Fibroblast of skin of scalp (primary cell): ENCODE measurements at places on chromosomes 1 and 21.
A peak's percentile ranks its signal among the peaks of the same experiment; 100 is the strongest.

DNA sequence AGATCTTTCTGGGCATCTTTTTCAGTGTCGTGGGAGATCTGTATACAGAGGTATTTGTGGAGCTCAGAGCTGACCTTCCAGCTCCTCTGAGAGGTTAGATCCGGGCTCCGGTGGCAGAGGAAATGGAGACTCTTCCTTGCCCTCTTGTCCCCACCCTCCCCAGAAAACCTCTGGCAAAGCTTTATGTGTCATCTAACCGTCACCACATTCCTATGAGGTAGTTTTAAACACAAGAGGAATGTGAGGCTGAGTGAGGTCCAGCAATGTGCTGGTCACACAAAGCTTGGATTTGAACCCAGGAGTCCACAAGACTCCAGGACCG is 1.2 kb downstream of the CD160 start:
- DNase-seq, result peak; percentile 84

- DNase-seq, result no peak
Observed at GRCh38 chr1:156742017-156742416, 1.1 kb upstream of the MRPL24 start.

GRCh38 chr1:31416101-31416736 is 3.2 kb downstream of the SERINC2 start:
- no peak for DNase-seq

DNA sequence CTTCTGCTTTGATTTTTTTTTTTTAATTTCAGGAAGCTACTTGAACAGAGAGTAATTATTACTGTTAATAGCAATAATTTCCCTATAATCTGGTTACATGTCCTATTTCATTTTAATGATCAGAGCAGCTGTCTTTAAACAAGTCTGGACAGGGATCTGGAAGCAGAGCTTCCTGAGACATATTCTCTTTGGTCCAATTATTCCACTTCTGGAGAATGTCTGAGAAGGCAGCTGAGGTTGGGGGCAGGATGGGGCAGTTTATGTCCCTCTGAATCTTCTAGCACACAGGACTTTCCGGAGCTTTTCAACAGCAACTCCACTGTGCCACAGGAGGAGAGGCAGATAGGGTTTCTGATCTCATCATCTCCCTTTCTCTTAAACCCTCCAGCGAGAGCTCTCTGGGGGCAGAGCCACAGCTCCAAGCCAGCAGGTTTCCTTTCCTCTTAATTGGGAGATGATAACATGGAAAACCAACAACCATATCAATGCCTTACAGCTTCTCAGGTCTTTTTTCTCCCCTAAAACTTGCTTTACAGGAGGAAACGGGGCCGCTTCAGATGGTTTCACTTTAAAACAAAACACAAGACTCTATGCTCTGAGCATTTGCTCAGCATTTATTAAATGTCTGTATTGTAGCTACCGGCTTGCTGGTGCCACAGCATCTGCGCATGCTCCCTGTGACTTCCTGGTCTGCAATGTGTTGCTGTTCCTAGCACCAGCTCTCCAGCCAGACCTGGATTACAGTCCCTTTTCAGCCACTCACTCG is 425.7 kb upstream of the USP24 start:
- peak; percentile 81 for DNase-seq

DNA sequence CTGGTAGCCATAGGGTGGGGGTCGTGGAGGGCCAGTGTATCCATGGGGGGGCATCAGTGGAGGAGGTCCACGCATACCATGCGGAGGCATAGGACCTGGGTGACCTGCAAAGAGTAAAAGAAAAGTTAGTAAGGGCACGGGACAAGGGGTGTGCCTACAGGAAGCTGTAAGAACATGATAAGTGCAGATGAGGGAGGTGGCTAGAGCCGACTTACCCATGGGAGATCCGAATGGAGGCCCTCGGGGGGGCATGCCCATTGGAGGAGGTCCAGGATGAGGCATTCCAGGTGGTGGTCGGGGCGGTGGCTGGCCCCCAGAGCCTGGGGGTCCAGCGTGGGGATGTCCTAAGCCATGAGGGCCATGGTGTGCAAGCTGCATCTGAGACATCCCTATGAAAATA is 4.0 kb downstream of the SF3B4 start:
- DNase-seq, result no peak

GRCh38 chr1:74180490-74180889 is 17.5 kb downstream of the LRRIQ3 start:
- DNase-seq, result peak; percentile 6

GRCh38 chr21:37531431-37531932 is 164.9 kb downstream of the DYRK1A start:
- DNase-seq, result no peak

- no peak for DNase-seq
Observed at GRCh38 chr21:29893687-29894086, 46.1 kb downstream of the GRIK1 start.

GRCh38 chr1:192559115-192560006 is 16.2 kb upstream of the RGS1 start:
- peak; percentile 88 for DNase-seq

DNA sequence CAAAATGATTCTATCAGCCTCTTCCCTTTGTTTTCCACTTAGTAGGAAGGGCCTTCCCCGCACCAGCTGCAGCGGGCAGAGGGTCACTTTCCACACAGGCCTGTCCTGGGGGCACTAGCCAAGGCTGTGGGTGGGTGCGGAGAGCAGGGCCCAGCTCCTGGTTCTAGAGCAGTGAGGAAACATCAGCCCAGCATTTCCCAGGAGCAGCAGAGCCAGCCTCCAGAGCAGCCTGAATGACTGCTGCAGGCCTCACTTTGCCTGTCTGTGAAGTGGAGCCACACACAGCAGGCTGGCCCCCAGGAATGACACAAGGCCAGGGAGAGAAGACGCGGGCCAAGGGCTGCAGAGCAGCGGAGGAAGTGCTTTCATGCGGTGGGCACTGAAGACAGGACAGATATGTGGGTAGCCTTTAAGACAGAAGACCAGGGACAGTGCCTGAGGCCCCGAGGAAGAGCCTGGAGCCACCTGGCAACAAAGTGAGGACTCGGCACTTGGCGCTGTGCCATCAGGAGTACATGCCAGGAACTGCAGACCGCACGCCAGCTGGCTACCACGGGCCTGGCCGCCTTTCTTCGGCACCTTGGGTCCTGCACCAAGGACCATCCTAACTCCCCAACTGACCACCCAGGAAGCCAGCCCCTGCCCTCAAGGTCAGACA is 42.0 kb downstream of the ACOT7 start:
- DNase-seq, result no peak

DNA sequence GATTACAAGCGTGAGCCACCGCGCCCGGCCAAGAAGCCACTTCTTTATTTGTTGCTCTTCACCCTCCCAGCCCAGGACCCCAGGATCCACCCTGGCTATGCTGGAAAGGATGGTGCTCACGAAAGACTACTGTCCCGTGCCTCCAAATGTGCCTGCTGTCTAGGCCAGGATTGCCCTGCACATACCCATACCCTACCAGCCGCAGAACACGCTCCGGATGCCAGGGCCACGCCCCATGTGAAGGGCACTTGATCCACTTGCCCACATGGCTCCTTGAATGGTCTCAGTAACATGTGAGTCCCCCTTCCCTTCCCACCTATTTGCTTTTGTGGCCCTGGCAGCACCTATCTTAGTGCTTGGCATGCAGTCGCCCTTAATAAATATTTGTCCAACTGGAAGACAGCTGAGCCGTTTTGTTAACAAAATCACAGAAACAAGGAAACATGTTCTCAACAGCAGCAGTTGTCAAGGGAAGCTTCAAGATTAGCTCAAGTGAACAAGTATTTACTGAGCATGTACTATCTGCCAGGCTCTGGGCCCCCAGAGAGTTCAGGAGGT is 13.8 kb upstream of the UBXN10 start:
- DNase-seq, result no peak

DNA sequence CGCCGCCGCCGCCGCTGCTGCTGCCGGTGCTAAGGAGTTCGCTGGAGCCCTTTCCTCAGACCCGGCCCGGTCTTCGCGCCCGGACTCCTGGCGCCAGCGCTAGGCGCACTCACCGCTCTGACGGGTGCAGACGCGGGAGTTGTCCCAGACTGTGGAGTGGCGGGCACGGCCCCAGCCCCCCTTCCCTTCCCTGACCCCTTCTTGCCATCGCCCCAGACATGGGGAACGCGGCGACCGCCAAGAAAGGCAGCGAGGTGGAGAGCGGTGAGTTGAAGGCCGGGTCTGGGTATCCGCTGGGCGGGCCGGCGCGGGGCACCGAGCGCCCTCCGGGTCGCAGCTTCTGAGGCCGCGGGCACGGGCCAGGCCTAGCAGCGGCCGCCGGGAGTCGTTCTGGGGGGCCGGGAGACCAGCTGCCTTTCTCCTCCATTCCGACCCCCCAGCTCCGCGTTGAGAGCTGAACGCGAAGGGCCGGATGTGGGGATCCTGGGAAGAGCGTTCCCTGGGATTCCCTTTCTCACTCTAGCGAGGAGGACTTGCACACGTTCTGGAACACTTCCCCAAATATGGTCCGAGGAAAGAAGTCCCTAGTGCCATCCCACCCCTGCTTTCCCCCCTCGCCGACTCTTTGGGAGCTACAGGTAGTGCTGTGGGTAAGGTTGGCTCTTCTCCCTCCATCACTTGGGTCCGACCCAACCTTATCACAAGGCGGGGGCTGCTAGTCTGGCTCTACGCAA is 65.8 kb upstream of the PRKACB start:
- DNase-seq, result peak; percentile 41

DNA sequence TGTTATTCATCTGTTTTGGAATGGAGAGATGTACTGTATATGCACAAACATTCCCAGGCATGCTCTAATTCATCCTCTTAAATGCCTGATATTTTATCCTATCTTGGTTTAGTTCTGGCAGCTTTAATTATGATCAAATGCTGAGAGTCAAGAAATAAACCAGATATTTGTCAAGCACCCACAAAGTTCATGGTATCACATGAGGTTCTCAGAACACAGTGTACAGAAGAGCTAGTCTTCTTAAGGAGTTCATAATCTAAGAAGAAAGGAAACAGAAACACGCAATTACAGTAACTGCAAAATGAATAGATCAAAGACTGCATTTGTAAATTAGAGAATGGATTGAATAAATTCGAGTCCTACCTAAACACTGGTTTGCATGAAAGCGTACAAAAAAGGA is 58.3 kb upstream of the KCNH1 start:
- no peak for DNase-seq

- DNase-seq, result no peak
Observed at GRCh38 chr1:117173691-117174090, 37.0 kb downstream of the VTCN1 start.

DNA sequence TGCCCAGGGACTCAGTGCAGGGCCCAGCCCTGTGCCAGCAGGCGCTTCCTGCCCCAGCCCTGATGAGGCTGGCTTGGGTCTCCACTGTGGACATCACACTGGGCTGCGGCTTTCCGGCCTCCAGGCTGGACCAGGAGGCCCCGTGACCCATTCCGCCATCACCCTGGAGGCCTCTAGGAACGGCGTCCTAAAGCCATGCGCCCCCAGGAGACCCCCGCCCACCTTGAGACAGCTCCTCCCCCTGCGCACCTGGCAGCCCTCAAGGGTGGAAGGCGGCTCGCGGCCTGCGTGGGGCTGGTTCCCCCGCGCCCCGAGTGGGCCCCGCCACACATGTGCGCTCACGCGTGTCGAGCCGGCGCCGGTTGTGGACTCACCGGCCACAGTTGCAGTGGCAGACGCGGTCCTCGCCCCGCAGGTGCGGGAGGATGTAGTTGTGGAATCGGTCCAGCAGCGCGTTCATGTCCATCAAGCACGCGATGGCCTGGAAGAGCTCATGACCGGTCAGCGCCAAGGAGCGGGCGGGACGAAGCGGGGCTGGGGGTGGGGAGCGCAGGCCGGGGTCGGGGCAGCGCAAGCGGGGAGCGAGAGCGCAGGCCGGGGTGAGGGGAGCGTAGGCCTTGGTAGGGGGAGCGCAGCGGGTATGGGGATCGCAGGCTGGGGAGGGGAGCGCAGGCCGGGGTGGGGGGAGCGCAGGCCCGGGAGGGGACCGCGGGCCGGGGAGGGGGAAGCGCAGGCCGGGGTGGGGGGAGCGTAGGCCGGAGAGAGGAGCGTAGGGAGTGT is 924 bp downstream of the TMEM240 start:
- peak; percentile 28 for DNase-seq
